Stimulated activated CD8-positive, alpha-beta memory T cell treated with anti-CD3 and anti-CD28 coated beads, Interleukin-4, amount 100 ng/mL, for 4 hours (primary cell): ENCODE measurements at places on chromosomes 2 and 18.

GRCh38 chr2:120251078-120251477 is 1.6 kb upstream of the RALB start:
- DNase-seq, result no peak

DNA sequence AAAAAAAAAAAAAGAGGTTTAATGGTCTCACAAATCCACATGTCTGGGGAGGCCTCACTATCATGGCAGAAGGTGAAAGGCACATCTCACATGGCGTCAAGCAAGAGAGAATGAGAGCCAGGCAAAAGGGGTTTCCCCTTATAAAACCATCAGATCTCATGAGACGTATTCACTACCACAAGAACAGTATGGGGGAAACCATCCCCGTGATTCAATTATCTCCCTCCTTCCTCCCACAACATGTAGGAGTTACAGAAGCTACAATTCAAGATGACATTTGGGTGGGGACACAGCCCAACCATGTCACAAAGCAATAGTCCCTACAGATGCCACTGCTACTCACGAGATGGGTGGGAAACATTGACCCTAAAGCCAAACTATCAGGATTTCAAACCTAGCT is 392.7 kb upstream of the ID2 start:
- DNase-seq, result no peak

GRCh38 chr2:217465100-217465499 is 537.7 kb downstream of the TNS1 start:
- DNase-seq, result no peak

- no peak for DNase-seq
These were observed 138.2 kb downstream of the ACOXL start for GRCh38 chr2:110870545-110870944.

GRCh38 chr18:46892842-46893241 is 24.5 kb downstream of the PIAS2 start:
- no peak for DNase-seq

- no peak for DNase-seq
These were observed 487.6 kb downstream of the THSD7B start for GRCh38 chr2:137252934-137253333.

- no peak for DNase-seq
These were observed 434.2 kb downstream of the LRRTM4 start for GRCh38 chr2:77087987-77088414.
